ENCODE measurements at places on chromosomes 4 and X. TPM values are rescaled to one million over a fixed set of nuclear protein-coding genes. Genes with fewer than 3 reads are reported as not detected.

DRD5 gene
- 0.21 TPM for total RNA-seq

DNA sequence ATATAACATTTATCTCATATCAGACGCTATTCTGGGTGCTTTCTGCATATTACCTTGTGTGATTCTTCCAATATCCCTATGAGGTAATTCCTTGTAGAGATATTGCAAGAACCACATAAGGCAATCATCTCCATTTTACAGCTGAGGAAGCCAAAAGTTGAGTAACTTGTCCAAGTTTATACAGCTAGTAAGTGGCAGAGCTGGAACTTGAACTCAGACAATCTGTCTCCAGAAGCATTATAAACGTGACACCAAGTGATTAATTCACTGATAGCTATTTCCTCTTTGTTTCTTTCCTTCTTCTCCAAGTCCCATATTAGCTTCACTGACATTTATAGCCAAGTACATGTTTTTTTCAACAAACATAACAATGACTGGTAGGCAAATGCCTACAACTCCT, 7.3 kb downstream of the EMCN start:
- no peak for DNase-seq

GRCh38 chrX:138026211-138026610, 460.3 kb downstream of the ZIC3 start:
- DNase-seq, result no peak

DNA sequence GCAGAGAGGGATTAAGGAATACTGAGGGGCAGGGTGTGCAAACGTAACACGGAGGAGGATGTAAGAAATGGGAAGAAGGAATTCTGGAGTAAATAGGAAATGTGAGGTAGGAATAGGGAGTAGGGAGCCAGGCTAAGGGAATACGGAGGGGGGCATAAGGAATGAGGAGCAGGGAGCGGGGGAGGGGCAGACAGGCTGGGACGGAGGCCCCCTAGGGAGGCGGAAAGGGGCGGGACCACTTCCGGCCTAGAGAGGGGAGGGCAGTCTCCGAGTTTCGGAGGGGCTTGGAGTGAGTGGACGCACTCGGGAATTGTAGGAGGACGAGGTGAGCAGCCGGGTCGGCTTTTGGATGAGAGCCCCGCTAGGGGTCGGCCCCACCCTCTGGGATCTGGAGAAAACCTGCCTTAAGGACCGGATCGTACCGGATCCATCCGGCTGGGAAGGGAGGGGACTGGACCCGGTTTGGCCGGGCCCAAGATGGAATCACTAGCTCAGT, 612 bp downstream of the MAGED2 start:
- DNase-seq, result peak; percentile 71
